ENCODE measurements at places on chromosomes 7 and 10. TPM values are rescaled to one million over a fixed set of nuclear protein-coding genes. Genes with fewer than 3 reads are reported as not detected.

Gene LIPK
- not detected for total RNA-seq

Gene PRTFDC1
- 23.3 TPM for total RNA-seq

Gene DYNC1I1
- 0.83 TPM for total RNA-seq

Gene AASS
- 37.8 TPM for total RNA-seq

Gene PAPOLB
- total RNA-seq, result 0.14 TPM

Gene SMO
- 33.5 TPM for total RNA-seq

Gene LRRN3
- 2.1 TPM for total RNA-seq

Gene SLC18A2
- not detected for total RNA-seq

Gene SFMBT2
- 5.1 TPM for total RNA-seq

Gene SLC16A9
- 0.55 TPM for total RNA-seq

Gene PNLIP
- not detected for total RNA-seq

Gene GPER1
- total RNA-seq, result 1.00 TPM

Gene PIP4K2A
- 90.1 TPM for total RNA-seq
